Uterus (tissue), 4 donors: ENCODE measurements at places on chromosomes 16 and 17. TPM values are rescaled to one million over a fixed set of nuclear protein-coding genes. Genes with fewer than 3 reads are reported as not detected.
A peak's percentile ranks its signal among the peaks of the same experiment; 100 is the strongest.

DNA sequence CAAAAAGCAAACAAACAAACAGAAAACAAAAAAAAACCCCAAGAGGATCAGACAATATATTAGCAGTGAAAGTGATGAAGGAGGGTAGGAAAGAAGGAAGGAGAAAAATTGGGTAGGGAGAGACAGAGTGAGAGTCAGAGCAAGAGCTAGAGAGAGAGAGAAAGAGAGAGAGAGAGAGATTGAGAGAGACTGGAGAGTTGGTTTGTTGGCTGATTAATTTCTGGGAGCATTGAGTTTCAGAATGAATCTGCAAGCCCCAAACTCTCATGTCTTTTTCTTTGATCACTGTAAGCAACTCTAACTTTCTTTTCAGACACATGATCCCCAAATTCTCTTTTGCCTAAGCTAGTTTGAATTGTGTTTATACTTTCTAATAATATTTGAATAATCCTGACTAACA, 388.1 kb downstream of the SHISA9 start:
- no peak for DNase-seq
- no peaks in the 10 kb centered on the region for H3K4me1 ChIP-seq
- H3K36me3 ChIP-seq = no peaks in the 10 kb centered on the region
- H3K27ac ChIP-seq = no peak overlapping the region
- H3K27me3 ChIP-seq = no peaks in the 10 kb centered on the region

CES4A gene
- 0.29 TPM for total RNA-seq

C16orf86 gene
- total RNA-seq = not detected

DNA sequence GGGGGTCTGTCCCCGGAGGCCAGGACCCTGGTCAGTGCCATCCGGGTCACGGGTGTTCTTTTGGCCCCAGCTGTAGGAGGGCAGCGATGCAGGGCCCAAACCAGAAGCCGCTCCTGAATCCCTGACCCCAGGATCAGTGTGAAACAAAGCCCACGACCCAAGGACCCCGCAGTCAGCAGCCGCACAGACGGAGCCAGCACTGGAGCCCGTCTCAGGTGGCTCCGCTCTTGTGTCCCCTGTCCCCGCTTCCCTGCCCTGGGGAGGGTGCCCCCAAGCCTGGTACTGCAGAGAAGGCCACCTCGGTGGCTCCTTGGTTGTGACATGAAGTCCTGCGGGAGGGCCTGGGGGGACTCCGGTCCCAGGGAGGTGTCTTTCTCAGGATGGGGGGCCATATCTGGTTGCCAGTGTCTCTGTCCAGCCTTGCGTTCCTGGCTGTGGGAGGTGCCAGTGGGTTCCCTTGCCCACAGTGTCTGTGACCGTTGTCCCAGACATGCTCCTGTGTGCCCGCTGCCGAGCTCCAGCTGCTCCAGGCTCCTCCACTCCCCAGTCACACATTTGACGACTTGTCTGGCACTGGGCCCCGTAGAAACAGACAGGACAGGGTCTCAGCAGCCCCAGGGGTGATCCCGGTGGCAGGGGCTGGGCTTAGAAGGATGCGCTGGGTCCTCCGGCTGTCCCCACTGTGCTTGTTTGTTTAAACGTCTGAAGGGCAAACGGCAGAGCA, 33.6 kb downstream of the BAIAP2 start:
- no peak overlapping the region for H3K27ac ChIP-seq
- no peaks in the 10 kb centered on the region for H3K27me3 ChIP-seq
- no peaks in the 10 kb centered on the region for H3K4me1 ChIP-seq
- H3K36me3 ChIP-seq = no peaks in the 10 kb centered on the region
- no peak overlapping the region for H3K4me3 ChIP-seq

GRCh38 chr17:7351665-7352502, at the start of gene KCTD11:
TSS of gene KCTD11 (plus strand) at chr17:7352162.
- H3K27me3 ChIP-seq = no peaks in the 10 kb centered on the region
- H3K27ac ChIP-seq = peak within 1 kb of the TSS; percentile 95
- peak; percentile 88 for DNase-seq
- no peaks in the 10 kb centered on the region for H3K36me3 ChIP-seq
- peaks cover 8% of the 10 kb centered on the region for H3K4me1 ChIP-seq
- peak within 1 kb of the TSS; percentile 97 for H3K4me3 ChIP-seq

DNA sequence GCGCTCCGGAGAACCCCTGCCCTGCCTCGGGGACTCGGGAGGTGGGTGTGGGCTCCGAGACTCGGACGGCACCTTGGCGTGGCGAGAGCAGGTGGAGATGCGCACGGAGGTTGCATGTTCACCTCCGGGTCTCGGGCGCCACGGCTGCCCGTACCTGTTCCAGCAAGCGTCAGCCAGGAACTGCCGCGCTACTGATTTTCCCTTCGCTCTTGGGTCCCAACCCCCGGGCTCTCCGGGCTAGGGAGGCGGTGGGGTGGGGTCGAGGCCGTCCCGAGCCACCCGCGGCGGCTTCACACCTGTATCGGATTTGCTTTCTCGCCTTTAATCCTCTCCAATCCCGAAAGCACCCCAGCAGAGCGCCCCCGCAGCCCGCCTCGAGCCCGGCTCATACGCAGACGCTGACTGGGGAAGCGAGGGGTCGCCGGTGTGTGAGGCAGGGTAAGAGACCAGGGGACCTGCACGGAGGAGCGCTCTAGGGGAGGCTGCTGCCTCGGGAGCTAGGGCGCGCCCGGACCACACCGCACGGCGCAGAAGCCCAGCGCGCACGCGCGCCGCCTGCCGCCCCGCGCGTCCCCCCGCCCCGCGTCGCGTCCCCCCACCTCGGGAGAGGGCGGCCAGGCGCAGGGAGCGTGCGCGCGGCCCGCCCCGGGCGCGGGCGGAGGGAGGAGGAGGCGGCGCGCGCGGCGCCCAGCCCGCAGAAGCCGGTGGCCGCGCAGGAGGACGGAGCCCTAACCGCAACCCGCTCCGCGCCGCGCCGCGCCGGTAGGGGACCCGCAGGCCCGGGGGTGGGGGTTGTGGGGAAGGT, at the start of gene DUSP14:
DUSP14 (plus strand) TSS at position 695 of the 805 bp plus-strand sequence. CDS start 22,382 bp downstream, outside the sequence.
- H3K4me1 ChIP-seq = no peaks in the 10 kb centered on the region
- DNase-seq = peak; percentile 83
- peak within 1 kb of the TSS; percentile 84 for H3K27ac ChIP-seq
- no peaks in the 10 kb centered on the region for H3K36me3 ChIP-seq

PPL gene
- total RNA-seq = 8.7 TPM

GRIN2C gene
- 0.55 TPM for total RNA-seq

GRCh38 chr16:88948781-88949490, 28.1 kb downstream of the CBFA2T3 start:
- DNase-seq = no peak
- H3K4me3 ChIP-seq = no peak overlapping the region
- H3K36me3 ChIP-seq = no peaks in the 10 kb centered on the region
- no peak overlapping the region for H3K27ac ChIP-seq
- no peaks in the 10 kb centered on the region for H3K27me3 ChIP-seq

QRICH2 gene
- total RNA-seq = 4.6 TPM

FOXO3B gene
- 1.5 TPM for total RNA-seq

GRCh38 chr16:4361944-4362311, 9.7 kb upstream of the VASN start:
- H3K4me3 ChIP-seq = no peak overlapping the region
- no peaks in the 10 kb centered on the region for H3K36me3 ChIP-seq
- H3K4me1 ChIP-seq = no peaks in the 10 kb centered on the region

DNA sequence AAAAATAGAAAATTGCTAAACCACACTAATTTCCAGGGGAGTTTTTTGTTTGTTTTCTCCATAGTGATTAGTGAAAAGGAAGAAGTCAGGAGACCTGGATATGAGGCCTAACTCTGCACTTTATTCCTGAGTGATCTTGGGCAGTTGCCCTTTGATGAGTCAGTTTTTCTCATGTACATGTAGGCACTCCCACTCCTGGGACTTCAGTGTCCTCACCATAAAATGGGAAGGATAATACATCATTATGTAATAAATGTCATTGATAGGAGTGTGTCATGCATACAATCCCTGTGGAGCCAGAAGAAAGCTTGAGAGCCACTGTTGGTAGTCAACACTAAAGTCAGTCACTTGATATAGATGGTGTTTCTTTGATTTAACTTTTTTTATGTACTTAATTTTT, 32.5 kb downstream of the WIPF2 start:
- H3K4me1 ChIP-seq = peaks cover 6% of the 10 kb centered on the region
- H3K27ac ChIP-seq = peak overlapping the region; percentile 69
- no peak overlapping the region for H3K4me3 ChIP-seq
- no peaks in the 10 kb centered on the region for H3K36me3 ChIP-seq

- no peak overlapping the region for H3K4me3 ChIP-seq
- no peaks in the 10 kb centered on the region for H3K36me3 ChIP-seq
- no peak for DNase-seq
- H3K4me1 ChIP-seq = no peaks in the 10 kb centered on the region
- no peak overlapping the region for H3K27ac ChIP-seq
Measured at GRCh38 chr17:4074831-4075495, 67.9 kb downstream of the ZZEF1 start.

DNA sequence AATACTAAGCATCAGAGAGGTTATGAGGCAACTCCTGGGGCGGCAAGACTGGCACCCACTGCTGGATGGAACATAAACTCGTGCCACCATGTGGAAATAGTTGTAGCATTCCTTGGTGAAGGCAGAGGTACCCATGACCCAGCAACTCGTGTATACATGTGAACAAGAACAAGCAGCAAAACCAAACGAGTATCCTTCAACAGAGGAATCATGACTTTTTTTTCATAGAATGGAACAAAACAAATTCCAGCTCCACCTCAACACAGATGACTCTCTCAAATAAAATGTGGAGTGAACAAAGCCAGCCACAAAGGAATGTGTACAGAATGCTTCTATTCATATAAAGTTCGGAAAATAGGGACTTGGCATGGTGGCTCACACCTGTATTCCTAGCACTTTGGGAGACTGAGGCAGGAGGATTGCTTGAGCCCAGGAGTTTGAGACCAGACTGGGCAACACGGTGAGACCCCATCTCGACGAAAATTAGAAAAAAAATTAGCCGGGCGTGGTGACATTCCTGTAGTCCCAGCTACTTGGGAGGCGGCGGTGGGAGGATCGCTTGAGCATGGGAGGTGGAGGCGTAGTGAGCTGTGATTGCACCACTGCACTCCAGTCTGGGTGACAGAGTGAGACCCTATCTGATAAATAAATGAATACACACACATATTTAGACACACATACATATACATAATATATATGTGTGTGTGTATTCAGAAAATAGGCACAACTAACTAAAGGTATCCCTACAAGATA, 35.3 kb downstream of the B9D1 start:
- no peak for DNase-seq
- no peaks in the 10 kb centered on the region for H3K27me3 ChIP-seq
- no peaks in the 10 kb centered on the region for H3K4me1 ChIP-seq
- no peak overlapping the region for H3K27ac ChIP-seq

DNA sequence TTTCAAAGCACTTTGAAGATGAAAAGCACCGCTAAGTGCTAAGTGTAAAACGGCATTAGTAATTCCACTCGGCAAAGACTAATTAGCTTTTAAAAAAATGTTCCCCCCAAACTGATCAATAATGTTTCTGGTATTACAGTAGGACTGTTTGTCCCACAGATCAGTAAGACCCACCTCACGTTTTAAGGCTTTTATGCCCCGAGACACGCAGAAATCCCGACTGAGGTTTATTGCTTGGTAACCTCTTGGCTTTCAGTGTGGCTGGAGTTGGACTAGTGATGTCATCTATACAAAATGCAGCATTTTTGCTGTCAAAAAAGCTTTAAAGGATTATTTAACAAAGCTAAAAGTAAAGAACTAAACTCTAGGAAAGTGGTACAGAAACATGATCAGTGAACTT, 414.6 kb upstream of the PSMD7 start:
- no peaks in the 10 kb centered on the region for H3K27me3 ChIP-seq
- no peaks in the 10 kb centered on the region for H3K36me3 ChIP-seq
- DNase-seq = no peak
- H3K4me3 ChIP-seq = no peak overlapping the region
- no peak overlapping the region for H3K27ac ChIP-seq

GRCh38 chr17:74380959-74381808, 13.9 kb downstream of the GPR142 start:
- no peaks in the 10 kb centered on the region for H3K27me3 ChIP-seq
- no peak overlapping the region for H3K4me3 ChIP-seq
- H3K36me3 ChIP-seq = no peaks in the 10 kb centered on the region

GRCh38 chr17:47744168-47745036, 11.4 kb downstream of the TBX21 start:
- H3K4me3 ChIP-seq = no peak overlapping the region
- H3K4me1 ChIP-seq = no peaks in the 10 kb centered on the region
- H3K27ac ChIP-seq = no peak overlapping the region

SCGB1C2 gene
- total RNA-seq = not detected

DNA sequence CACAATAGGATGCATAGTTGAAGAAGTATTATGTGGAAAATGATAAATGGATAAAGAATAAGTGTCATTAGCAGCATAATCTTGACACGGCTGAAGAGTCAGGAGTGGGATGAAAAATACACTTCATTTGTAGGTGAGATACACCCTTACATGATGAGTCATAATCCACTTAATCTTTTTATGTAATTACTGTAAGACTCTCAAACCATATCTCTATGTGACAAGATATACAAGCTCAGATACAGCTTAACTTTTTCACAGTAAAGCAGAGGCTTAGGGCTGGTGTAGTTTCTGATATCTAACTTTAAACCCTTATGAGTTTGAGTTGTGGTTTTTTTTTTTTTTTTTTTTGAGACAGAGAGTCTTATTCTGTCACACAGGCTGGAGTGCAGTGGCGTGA, 101.2 kb downstream of the FTO start:
- H3K27ac ChIP-seq = no peak overlapping the region
- no peak overlapping the region for H3K4me3 ChIP-seq
- peaks cover 5% of the 10 kb centered on the region for H3K4me1 ChIP-seq
- H3K27me3 ChIP-seq = no peaks in the 10 kb centered on the region
- H3K36me3 ChIP-seq = no peaks in the 10 kb centered on the region
- no peak for DNase-seq

DNA sequence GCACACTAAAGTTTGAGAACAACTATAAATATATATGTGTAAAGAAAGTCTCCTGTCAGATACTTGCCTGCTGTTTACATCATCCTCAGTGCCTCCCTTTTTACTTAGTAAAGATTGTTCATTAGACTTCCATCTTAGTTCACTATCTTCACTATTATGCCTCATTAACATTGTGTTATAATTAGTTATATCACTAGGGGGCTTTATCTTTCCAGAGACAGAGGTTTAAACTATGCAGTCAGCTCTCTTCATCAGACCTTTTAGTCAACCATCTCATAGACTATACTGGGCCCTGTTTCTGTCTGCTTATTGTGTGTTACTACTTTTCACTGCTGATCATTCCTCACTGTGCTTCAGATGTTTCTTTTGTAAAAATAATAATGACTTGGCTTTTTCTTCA, 630.8 kb upstream of the KIF2B start:
- H3K36me3 ChIP-seq = no peaks in the 10 kb centered on the region
- no peaks in the 10 kb centered on the region for H3K4me1 ChIP-seq
- H3K27me3 ChIP-seq = no peaks in the 10 kb centered on the region
- no peak overlapping the region for H3K27ac ChIP-seq
- DNase-seq = no peak
